ENCODE measurements at places on chromosomes 5 and 9.
A peak's percentile ranks its signal among the peaks of the same experiment; 100 is the strongest.

GRCh38 chr5:1009359-1010180, 968 bp downstream of the NKD2 start:
- DNase-seq: peak; percentile 21

DNA sequence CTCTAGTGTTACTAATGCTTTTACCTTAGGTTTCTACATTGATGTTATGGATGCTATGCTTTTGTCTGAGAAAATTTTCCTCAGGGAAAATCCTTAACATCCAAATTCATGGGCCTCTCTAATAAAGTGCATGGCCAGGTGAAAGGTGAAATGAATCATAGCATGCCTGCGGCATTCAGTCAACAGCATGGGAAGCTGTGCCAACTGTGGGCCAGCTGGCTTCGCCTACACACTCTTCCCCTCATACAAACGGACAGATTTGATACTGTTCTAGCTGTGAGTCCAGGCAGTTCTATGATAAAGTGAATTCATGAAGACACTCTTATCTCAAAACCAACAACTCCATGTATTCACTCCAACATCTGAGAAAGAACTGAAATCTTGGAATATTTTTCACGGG, 374.1 kb downstream of the PLK2 start:
- no peak for DNase-seq

- no peak for DNase-seq
These were observed 259.3 kb upstream of the SLC30A5 start for GRCh38 chr5:68834491-68834981.

DNA sequence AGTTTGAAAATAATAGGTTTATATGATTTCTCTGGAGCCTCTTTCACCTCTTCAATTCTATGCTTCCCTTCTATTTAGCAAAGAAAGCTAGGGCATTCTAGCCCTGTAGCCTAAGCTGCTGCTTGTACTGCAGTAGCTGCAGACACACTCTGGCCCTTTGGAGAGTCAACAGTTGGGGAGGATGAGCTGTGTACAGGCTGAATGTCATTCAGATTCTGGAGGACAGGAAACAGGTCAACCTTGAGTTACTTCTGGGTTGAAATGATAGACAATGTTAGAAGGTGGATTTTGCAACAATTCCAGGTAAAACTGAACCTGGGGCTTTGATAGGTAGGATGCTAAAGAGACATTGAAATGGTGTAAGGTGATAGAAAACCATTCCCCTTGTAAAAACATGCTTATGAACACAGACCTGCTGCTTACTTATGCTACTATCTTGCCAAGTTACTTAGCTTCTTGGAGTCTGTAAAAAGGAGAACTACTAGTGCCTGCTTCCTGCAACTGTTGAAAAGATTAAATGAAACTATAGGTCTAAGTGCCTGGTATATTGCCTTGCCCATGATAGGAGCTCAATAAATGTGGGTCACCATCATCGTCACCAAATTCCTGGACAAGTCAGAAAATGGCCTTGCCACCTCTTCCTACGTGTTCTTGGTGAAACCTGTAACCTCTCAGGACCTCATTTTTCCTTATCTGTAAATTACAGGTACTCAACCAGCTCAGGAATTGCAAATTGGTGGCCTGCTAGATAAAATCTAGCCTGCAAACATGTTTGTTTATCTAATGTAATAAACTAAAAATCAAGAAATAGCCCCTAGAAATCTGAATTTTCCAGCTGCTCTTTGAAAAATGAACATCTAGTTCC, 83.7 kb downstream of the GALNT10 start:
- no peak for DNase-seq

GRCh38 chr9:137784641-137785513, 92.7 kb upstream of the CACNA1B start:
- DNase-seq: no peak

DNA sequence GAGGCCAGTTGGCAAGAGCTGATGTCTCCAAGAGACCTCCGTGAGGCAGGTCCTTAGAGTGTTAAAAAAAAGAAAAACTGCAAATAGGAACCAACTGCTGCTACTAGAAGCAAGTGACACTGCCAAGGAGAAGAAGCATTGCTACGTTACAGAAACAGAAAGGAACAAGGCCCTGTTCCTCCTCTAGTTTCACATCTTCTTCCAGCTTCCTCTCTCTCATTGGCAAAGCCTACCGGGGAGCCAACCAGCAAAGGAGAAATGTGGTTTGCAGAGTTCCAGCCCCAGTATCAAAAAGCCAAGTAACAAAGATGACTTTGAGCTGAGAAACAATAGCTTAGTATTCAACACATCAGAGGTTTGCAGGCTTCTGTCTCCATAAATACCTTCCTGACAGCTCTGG, 145.9 kb downstream of the PRELID2 start:
- no peak for DNase-seq

GRCh38 chr9:102124465-102124864, 386.0 kb upstream of the GRIN3A start:
- DNase-seq: no peak

DNA sequence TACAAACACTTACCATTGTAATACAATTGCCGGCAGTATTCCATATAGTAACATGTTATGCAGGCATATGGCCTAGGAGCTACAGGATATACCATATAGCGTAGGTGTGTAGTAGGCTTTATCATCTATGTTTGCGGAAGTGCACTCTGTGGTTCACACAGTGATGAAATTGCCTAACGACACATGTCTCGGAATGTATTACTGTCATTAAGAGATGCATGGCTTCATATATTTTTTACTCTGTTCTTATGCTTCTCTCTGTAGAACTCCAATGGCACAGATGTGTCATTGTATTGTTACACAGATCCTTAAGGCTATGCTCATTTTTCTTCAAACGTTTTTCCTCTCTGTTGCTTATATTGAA, 19.2 kb upstream of the ANKRD18A start:
- no peak for DNase-seq

DNA sequence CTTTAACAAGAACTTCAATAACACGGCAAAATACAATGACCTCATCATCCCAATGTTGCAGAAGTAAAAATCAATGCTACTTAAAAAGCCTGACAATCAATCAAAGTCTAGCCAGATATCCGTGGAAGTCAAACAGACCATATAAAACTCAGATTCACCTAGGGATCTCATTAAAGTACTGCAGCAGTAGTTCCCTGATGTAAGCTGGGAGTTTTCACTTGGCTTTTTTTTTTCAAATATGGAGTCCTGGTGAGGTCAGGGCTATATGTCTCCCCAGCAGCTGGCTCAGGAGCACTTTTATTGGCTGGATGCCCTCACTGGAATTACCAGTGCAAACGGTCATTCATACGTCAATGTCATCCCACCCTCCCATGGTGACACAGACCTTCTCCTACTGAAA, 220.6 kb upstream of the SLC30A5 start:
- no peak for DNase-seq

GRCh38 chr5:135443161-135443960, 3.8 kb downstream of the DCANP1 start:
- DNase-seq: no peak

DNA sequence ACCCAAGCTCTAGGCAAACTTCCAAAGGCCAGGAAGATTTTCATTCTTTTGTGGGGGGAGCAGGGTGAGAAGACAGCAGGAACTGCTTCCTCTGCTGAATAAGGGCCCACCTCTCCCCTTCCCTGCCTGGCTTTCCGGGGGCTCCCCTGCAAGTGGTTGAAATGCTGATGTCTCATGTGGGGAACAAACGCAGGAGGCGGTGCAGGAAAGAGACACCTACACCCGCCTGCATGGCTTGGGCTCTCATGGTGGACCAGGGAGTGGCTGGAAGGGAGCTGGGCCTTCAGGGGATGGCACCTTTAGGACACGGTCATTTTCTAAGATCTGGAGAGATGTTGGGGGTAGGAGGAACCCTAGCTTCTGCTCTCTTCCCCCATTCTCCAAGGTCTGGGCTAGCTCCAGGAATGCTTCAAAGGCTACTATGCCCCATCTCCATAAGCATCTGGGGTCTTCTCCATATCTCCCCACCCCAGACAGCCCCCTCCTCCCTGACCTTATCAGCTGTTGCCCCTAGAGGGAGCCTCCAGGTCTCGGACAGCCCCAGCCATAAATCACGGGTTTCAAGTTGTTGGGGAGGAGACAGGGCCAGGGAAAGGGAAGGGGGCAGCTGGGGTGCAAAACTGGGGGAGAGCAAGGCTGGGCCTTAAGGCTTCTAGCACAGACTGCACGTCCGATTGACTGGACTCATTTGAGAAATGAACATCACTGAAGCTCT, 76.6 kb downstream of the PSD2 start:
- DNase-seq: no peak

DNA sequence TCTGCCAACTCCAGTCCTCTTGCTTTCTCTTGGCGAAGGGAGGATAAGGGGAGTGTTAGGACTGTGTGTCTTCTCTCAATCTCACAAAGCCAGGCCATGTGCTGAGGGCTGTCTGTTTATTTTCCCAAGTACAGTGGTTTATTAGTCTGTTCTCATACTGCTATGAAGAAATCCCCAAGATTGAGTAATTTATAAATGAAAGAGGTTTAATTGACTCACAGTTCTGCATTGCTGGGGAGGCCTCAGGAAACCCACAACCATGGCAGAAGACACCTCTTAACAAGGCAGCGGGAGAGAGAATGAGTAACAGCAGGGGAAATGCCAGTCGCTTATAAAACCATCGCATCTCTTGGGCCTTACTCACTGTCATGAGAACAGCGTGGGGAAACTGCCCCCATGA, 36.2 kb upstream of the CKS2 start:
- DNase-seq: no peak

GRCh38 chr5:135134691-135135381, 100.8 kb upstream of the PITX1 start:
- no peak for DNase-seq

DNA sequence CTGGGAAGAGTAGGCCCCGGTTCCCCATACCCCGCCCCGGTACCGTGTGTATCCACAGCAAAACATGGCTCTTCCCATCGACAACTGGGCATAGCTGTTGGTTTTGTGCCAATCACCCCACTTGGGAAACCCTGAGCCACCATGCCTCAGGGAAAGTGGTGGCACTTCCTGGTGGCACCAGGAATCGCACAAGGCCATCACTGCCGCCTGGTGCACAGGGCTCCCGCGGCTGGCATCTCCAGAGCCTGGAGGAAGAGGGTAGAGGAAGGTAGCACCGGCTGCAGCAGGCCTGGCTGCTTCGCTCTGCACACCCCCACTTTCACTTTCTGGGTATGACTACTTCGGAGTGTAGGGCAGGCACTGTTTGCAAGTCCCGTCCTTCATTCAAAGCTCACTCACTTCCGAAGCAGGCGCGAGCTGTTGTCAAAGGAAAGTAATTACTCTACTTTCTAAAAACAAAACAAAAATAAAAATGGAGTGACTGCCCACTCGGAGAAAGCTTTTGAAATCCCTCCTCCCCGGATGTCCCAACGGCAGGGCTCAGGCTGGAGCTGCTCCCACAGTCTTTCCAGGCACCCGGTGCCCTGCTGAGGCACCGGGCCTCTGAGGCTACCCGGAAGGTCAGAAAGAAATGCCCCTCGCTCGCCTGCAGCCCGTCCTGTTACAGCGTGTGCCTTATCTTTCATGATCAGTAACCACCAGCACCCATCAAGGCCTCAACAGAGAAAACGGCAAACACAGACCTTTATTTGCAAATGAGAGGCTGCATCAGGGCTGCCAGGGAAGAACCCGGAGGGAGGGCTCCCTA, 2.0 kb downstream of the BRD3 start:
- DNase-seq: no peak

- DNase-seq: no peak
These were observed 30.2 kb upstream of the SLCO6A1 start for GRCh38 chr5:102529031-102529430.

GRCh38 chr5:139974661-139975060, 68.4 kb downstream of the NRG2 start:
- DNase-seq: no peak

- peak; percentile 23 for DNase-seq
These were observed 182.8 kb downstream of the ICE1 start for GRCh38 chr5:5605170-5605764.

DNA sequence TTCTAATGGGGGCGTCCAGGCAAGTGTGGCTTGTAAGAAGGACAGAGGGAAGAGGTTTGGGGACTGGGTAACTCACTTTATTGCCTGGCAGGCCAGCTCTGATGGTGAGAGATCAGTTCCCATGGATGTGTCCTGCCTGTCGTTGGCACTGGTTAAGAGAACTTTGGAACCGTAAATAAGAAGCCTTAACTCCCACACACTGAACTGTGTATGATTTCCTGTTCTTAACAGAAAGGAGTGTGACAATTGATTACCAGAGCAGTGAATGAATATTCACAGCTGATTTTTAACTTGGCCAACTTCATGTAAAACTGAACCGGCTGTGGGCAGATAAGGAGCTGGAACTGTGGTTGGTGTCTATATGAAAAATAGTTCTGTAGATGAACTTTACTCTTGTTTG, 63.2 kb downstream of the MEGF10 start:
- no peak for DNase-seq

DNA sequence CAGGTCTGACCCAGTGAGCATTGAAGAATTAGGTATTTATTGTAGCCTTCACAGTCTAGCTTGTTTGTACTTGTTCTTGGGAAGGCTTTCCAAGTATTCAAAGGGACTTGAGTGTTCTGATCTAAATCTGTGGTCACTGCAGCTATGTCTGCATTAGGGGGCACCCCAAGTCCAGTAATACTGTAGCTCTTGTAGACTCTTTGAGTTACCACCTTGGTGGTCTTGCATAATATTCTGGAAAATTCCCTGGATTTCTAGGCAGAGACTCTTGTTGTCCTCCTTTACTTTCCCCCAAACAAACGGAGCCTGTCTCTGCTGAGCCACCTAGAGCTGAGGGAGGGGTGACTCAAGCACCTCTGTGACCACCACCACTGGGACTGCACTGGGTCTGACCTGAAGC, 149.5 kb upstream of the DHFR start:
- DNase-seq: no peak

GRCh38 chr5:131795879-131796792, 681 bp downstream of the FNIP1 start:
- DNase-seq: peak; percentile 83

- no peak for DNase-seq
These were observed 9.2 kb downstream of the EEIG1 start for GRCh38 chr9:127971357-127972235.

DNA sequence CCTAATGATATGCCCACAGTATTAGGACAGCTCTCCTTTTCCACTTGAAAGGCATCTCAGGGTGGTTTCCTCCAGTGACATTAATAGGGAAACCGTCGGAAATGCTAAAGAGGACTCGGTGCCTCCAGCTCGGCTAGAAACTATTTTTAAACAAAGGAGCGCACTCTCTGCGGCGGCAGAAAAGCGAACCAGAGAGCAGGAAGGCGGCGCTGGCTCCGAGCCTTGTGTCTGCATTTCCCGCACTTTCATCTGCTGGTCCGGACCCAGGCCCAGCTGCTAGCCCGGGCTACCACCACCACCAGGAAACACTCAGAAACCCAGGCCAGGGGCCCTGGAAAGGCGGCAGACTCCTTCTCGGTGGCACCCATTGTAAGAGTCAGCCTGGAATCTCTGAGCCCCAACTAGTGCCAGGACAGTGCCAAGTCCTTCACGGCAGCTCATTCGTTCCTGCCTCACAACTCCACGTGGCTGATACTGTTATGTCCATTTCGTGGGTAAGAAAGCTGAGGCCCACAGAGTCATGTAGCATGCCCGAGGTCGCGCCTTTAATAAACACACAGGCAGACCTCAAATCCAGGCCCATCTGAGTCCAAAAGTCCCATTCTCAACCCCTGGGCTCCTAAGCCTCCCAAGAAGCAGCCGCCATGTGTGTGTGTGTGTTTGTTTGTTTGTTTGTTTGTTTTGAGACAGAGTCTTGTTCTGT, 73.9 kb downstream of the VAV2 start:
- no peak for DNase-seq

Measured in left cardiac atrium (tissue), 4 donors.